Stimulated activated CD4-positive, alpha-beta T cell treated with anti-CD3 and anti-CD28 coated beads, Interleukin-4, amount 100 ng/mL, for 4 hours (primary cell): ENCODE measurements at places on chromosomes 1 and 21.

GRCh38 chr1:59569198-59569597 is 245.6 kb upstream of the HOOK1 start:
- no peak for DNase-seq

DNA sequence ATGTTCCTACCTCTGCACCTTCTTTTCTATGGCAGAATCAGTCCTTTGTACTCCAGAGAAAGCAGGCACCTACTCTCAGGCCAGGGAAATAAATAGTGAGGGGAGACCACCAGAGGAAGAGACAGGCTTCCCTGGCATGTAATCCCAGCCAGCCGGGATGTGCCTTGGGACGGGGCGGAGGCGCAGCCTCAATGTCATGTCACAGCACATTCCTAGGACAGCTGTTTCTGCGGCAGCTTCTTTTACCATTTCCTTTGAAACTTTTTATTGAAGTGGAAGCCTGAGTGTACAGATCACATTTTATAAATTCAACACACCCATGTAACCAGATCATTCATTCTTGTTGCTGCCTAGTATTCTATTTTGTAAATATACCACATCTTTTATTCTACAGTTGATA is 67.9 kb upstream of the ZNF326 start:
- no peak for DNase-seq

- DNase-seq, result no peak
Observed at GRCh38 chr1:54070171-54070837, 16.9 kb downstream of the TCEANC2 start.

DNA sequence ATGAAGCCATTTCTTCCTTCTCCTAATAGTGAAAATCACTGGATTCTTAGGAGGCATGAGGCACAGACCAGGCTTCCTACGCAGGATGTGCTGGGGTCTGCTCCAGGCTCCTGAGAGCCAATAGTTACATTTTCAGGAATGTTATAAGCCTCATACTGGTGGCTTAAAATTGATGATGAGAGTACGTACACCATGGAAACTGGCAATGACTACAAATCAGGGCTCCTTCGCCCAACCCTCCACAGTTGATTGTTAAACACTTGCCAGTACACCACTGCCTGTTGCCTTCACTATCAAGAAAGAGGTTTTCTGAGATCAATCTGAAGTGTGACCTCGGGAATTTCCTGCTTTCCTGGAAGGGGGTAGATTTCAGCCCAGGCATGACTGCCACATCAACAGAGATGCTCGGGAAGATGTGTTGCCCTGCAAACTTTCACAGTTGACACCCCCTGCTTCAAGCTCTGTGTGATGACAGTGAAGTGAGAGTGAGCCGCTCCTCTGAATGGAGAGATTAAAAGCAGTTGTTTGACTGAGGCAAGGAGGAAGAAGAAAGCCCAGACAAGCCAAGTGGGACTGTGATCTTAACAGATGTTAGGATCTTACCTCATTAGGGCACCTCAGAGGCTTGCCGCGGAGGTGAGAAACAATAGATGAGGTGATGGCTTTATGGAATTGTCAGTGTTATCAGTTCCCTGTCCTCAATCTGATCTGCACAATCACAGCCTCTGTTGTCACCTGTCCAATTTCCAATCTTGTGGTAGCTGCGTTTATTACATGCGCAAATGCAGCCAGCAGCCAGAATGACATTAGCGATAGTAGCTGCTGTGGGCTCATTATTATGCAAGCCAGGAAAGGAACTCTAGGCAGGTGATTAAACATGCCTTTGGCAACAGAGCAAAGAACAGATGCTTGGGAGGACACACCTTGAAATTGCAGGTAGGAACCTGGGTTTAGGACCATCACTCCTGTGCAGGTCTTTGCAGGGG is 277.3 kb downstream of the KAZN start:
- no peak for DNase-seq

GRCh38 chr1:100322436-100323211 is 29.7 kb upstream of the CDC14A start:
- DNase-seq, result no peak

- no peak for DNase-seq
Observed at GRCh38 chr1:61160526-61160925, 78.2 kb downstream of the NFIA start.

DNA sequence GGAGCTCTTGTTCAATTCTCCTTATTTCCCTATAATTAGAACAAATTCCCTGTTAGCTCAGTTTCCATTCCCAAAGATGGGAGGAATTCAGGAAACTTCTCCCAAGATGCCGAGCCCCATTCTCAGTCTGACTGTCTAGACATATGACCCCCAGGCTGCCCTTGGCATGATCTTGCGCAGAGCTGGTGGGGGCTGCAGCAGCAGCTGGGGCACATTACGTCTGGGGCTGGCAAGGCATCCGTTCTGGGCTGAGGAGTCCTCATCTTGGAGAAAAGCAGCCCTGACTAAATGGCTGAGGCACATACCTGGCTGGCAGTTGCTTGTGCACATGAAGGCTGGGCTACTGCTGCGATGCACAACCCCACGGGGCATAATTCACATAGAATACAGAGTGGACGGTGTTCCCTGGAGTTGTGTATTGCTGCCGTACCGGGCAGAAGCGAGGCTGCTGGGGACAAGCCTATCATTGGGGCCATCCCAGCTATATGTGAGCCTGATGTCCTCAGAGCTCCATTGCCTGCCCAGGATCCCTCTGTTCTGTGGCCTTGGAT is 36.4 kb upstream of the TRABD2B start:
- DNase-seq, result no peak

GRCh38 chr1:227786673-227787512 is 28.6 kb upstream of the PRSS38 start:
- DNase-seq, result no peak

DNA sequence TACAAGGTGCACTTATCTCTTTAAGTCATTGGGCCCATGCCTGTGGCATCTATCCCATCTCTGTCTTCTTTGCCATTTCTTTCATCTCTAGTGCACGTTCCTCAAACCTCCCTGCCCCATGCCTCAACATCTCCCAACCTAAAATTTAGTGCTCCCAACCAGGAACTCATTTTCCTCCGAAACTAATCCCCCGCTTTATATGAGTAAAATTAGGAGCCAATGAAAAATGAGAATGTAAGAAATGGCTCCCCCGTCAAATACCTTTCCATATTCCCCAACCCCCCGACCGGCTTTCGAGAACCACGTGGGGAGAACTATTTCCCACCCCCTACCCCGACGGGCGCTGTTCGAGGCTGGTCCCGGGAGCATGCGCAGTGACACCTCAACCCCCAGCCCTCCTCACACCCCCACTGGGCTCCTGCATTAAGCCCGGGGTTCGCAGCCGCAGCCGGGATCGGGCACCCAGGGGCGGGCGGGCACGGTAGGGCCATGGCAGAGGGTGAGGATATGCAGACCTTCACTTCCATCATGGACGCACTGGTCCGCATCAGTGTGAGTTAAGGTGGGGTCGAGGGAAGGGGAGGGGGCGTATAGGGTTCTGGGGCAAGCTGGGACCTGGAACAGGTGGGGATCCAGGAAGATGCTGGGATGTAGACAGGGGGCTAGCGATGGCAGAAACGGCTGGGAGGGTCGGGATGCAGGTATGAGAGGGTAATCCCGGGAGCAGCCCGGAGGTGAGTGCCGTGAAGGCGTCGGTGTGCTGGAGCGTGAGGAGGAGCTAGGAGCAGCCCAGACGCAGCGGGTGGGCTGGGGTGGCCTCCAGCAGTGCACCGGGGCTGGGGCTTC is at the start of gene TRIM46:
Gene TRIM46 (plus strand): TSS at position 372 of the 846 bp plus-strand sequence. CDS start 118 bp downstream, at position 490.
- peak; percentile 73 for DNase-seq

- DNase-seq, result no peak
Observed at GRCh38 chr21:17469727-17470126, 43.1 kb upstream of the CXADR start.

- no peak for DNase-seq
Observed at GRCh38 chr1:54703471-54703870, 12.2 kb upstream of the TTC4 start.

DNA sequence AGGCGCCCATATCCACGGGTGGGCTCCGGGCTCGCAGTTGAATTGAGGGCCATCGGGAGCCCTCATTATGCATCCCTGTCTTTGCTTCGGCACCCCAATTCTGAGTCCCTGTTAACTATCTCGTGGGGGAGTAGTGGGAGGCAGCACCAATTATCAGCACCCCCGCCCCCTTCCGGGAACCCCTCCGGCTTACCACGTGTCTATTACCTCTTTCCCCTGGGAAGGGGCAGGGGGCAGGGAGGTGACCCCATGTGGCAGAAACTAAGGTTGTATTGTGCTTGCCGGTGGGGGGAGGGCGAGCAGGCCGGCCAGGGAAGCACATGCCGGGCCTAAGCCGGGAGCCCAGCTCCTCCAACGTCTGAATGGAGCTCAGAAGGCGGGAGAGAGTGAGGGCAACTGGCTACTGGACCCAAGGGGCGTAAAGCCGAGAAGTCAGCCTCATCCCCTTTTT is 1.0 kb downstream of the LIN28A start:
- no peak for DNase-seq

- DNase-seq, result no peak
Observed at GRCh38 chr1:73979684-73980083, 218.3 kb downstream of the LRRIQ3 start.

DNA sequence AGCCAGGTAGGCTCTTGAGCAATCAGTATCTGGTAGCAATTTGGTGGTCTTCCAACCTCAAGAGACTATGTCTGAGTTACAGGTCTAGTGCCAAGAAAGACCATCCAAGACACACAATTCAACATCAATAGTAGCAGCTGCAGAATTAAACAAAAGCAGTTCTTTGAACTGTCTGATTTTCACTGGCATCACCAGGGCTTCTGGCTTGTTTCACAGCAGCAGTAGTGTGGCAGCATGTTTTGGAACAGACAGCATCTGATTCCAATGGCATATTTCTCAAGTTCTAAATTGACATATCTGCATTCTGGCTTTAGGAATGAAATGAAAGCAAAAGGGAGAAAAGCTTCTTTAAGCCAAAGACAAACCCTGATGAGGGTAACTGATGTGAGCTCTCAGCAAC is 334.7 kb upstream of the PRMT6 start:
- no peak for DNase-seq

GRCh38 chr1:150560011-150560438 is 10.8 kb downstream of the ADAMTSL4 start:
- DNase-seq, result peak; percentile 67

GRCh38 chr1:201779351-201779880 is 49.5 kb upstream of the IPO9 start:
- DNase-seq, result no peak

GRCh38 chr1:227370533-227371254 is 52.4 kb upstream of the CDC42BPA start:
- no peak for DNase-seq

GRCh38 chr1:4305526-4306301 is 348.7 kb upstream of the AJAP1 start:
- no peak for DNase-seq
